Pons (tissue), 1 donor: ENCODE measurements at places on chromosomes 3 and 15.

GRCh38 chr3:71484452-71484851 is 99.1 kb downstream of the FOXP1 start:
- no peak for DNase-seq

GRCh38 chr3:12706504-12707253 is 42.8 kb upstream of the RAF1 start:
- peak; percentile 41 for DNase-seq

- no peak for DNase-seq
Measured at GRCh38 chr15:77454951-77455350, 34.3 kb downstream of the HMG20A start.

DNA sequence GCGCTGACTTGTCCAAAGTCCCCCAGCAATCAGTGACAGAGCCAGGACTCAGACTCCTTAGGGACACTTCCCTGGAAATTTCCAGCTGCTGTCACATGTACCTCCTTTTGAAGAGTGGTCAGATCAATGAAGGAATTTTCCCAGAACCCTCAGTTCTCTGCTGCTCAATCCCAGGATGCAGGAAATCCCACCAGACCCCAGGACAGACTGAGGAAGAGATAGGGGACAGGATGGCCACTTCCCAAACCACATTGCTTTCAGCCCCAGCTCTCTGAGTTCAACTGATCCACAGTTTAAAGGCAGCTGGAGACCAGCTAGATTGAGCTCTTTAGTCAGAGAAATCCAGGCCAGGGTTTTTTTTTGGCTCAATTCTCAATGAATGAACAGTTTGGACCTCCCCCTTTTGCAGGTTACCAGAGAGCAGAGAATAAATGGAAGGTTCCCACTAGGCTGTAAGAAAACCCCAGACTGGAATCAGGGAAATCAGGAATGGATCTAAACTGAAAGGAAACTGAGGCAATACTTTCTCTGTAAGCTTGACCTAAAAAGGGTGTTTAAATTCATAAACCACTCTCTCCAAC is 1.5 kb downstream of the CYP1A1 start:
- DNase-seq: peak; percentile 80

DNA sequence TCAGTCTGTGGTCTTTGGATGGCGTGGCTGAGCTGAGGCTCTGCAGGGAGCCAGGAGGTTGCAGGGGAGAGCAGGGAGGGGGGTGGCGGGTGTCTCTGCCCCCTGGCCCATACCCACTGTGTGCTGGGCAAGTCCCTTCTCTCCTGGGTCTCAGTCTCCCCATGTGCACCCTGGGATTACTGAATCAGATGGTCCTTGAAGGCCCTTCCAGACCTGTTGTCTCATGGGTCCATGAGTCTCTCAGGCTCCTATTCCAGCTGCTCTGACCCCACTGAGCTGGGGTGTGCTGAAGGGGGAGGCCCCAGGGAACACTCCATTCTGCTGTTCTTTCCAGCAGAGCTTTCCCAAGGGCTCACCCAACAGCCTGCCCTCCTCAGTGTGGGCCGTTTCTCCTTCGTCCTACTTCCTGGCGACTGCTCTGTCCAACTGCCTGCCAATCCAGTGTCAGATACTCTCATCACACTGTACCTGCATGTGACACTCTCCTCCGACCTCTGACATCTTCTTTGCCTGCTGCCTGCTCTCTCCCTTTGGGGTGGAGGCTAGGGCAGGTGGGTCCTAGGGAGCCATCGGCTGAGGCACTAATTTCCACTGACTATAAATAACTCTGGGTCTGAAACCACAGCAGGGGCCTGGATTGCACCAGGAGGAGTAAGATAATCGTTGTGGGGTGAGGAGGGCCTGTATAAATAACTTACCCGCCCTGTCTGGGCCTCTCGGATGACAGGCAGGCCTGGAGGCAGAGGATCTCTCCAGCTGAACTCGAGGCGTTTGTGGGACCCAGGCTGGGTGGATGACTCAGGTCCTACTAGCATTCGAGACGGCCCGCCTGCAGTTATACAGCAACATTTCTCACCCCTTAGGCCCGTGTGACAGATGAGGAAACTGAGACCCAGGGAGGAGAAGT is 67.1 kb downstream of the ATP2B2 start:
- DNase-seq: no peak
